ENCODE measurements at places on chromosomes 5 and 9.

GRCh38 chr9:85515021-85515420 is 226.7 kb downstream of the AGTPBP1 start:
- no peak for DNase-seq

GRCh38 chr9:95516734-95517558 is at the start of gene PTCH1:
PTCH1 (minus strand) TSS chr9:95516971.
- no peak for DNase-seq

- no peak for DNase-seq
Observed at GRCh38 chr9:12878351-12878978, 103.6 kb downstream of the LURAP1L start.

GRCh38 chr9:91376239-91376638 is 14.5 kb upstream of the AUH start:
- DNase-seq, result no peak

- DNase-seq, result no peak
Observed at GRCh38 chr5:122201365-122201764, 72.0 kb downstream of the ZNF474 start.

DNA sequence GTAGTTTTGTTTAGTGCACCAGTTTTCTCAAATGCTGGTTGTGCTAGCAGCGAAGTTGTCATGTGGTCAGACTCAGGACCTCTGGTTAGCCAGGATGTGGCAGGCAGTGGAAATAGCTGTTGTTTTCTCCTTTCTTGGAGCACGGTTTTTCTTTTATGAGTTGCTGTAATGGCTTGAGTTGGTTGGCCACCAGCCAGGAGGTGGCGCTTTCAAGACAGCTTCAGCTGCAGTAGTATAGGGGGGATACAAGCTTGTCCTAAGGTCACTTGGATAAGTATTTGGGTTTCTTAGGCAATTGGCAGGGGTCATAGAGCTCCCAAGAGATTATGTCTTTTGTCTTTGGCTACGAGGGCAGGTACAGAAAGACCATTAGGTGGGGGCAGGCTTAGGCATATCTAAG is 274.2 kb upstream of the TARS1 start:
- no peak for DNase-seq

DNA sequence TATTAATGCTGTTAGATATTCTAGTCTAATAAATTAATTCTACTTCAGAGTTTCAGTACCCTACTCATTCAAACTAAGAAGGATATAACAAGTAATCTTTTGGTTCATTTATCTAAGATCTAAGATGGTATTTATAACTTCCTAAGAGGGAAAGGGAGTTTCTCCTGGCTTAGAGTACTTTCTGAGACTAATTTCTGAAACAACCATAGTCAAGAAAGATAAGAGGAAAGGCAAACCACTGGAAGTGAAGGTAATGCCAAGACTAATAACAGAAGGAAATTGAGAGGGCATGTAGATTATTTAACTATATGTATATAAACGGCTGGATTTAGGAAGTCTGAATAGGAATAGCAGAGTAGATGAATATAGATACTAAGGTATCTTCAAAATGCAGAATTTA is 112.4 kb upstream of the ACOT12 start:
- no peak for DNase-seq

DNA sequence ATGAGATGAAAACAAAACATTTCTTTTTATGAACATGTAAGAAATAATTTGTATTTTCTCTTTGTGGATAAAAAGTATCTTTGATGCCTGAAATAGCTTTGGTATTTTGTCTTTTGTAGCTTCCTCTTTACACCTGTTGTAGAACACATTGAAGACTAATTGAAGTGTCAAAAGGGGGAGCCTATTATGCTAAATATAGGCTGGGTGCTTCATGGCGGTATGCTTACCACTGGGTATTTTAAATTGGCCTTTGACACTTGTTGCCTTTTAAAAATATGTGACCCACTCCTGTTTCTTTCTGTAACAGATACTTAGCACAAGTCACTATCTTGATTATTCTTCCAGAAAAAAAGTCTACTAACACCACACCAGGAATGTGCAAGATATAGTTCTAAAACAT is 226.4 kb downstream of the KIAA0825 start:
- DNase-seq, result no peak

DNA sequence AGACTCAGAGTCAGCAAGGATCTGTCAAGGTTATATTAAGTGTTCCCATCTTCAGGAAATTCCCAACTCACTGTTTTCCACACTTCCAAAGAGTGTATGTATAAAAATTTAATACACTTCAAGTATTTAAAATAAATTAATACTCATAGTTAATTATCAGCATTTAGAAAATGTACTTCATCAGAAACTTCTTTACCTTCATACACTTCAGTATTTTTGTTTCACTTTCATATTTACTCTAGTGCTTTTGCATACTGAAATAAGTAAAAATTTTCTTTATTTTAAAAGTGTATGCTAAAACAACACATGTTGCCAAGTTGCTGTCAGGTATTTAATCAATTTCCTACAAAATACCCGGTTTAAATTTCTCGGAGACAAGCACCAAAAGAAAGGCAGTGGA is 16.5 kb downstream of the RICTOR start:
- DNase-seq, result no peak

DNA sequence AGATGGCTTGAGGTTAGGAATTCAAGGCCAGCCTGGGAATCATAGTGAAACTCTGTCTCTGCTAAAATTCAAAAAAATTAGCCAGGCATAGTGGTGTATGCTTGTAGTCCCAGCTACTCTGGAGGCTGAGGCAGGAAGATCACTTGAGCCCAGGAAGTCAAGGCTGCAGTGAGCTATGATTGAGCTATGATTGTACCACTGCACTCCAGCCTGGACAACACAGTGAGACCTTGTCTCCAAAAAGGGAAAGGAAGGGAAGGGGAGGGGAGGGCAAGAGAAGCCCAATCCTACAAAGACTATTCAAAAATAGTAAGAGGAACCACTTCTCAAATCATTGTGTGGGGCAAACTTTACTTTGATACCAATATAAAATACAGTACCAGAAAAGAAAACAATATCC is 11.2 kb downstream of the SEMA4D start:
- no peak for DNase-seq

- DNase-seq, result no peak
Observed at GRCh38 chr5:92207151-92207550, 824.0 kb upstream of the ARRDC3 start.

DNA sequence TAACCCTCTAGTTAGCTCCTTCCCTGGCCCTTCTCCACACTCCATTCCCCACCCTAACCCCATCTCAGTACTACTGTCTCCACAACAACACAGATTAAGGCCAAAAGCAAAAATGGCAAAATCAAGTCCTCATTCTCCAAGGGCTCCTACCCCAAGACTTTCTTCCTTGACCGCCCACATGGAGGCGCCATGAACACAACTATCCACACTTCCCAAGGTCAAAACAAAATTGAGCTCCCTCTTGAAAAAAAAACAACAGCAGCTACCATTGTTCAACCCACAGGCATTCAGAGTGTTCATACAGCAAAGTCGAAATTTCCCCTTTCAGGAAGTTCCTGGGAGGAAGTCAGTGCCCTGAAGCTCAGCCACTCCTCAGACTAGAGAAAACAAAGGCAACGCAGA is 54.4 kb downstream of the GNAQ start:
- DNase-seq, result no peak

- DNase-seq, result no peak
Observed at GRCh38 chr5:177508837-177509236, 789 bp downstream of the DOK3 start.

GRCh38 chr9:129513282-129513681 is 107.6 kb downstream of the C9orf50 start:
- DNase-seq, result peak; percentile 0

DNA sequence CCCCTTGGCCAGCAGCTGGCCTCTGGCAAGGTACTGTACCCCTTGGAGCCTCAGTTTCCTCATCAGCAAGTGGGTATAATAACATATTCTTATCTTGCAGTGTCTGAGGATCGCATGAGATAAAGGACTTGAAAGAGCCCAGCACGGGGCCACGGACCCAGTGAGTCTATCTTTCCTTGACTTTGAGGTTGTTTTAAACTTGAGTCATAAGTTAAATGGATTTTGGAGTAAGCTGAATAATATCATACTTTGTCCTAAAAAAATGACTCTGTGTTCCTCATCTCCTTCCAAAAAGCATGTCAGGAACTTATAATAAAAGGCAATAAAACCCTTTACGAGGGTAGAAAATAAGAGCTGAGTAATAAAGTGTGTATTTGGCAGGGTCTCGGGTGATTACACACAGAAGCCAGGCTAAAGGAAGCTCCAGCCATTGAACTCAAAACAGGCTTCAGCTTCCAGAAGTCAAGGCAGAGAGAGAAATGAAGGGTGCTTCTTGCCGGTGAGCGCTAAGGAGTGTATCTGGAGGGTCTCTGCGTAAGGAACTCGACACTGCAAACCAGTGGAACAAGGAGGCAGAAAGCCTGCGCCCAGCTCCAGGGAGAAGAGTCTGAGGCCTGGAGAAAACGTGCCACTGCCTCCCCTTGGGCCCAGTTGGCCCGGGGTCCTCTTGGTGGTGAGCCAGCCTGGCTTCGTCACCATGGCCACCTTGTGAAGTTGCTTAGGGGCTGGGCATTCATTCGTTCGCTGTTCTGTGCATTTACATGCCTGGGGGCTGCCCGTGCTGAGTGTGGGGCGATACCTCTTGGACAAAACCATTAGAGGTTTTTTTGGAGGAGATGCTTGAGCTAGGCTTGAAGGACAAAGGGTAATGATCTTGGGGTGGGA is 72.4 kb upstream of the PHYKPL start:
- DNase-seq, result peak; percentile 46

- DNase-seq, result no peak
Observed at GRCh38 chr9:72925891-72926290, 27.0 kb downstream of the ALDH1A1 start.

DNA sequence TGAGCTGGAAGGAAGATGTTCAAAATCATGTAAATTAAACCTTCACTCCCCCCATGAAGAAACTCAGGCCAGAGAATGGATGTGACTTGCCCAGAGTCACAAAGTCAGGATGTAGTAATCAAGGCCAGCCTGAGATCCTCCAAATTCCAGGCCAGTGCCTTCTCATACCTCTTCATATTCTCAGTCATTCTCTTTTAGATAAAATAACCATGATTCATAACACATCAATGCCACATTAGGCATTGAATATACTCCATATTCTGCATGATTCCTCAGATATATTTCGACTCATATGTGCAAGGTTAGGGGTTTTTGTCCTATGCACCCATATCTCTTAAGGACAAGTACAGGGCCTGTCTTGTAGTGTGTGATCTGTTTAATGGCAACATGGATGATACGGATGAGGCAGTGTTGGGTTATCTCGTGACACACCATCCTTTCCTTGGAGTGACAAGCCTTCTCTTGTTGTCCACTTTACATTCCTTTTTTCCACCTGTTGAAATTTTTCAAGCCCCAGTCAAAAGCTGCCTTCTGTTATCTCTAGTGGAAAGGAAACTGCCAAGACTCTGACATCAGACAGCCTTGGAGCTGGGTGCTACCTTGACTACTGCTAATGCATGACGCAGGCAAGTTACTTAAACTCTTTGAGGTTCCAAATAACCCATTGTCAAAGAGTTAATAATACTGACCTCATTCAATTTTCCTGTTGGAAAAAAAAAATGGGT is 227.5 kb upstream of the NR4A3 start:
- DNase-seq, result no peak

DNA sequence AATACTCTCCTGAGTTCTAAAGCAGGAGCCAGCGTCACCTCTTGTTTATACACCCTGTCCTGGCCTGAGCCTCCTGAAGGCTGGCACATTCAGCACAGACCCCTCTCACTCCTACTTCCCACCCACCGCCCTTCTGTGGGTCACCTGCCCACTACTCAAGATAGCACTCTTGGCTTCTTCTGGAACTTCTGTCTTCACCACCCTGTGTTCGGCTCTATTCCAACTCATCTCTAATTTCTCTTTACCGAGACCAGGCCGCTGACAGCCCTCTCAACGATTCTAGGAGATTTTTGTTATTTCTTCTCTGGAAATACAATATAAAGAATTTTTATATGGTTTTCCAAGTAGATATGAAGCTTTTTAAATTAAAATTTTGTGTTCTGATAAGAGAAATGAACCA is 57.4 kb downstream of the IRF1 start:
- peak; percentile 18 for DNase-seq

Data from RWPE2 (cell line).